Right lobe of liver (tissue), 6 donors: ENCODE measurements at places on chromosomes 2 and 18. TPM values are rescaled to one million over a fixed set of nuclear protein-coding genes. Genes with fewer than 3 reads are reported as not detected.

MBOAT2 gene
- 0.75 TPM for total RNA-seq

POTEC gene
- not detected for total RNA-seq

SLC5A7 gene
- total RNA-seq = not detected

SGPP2 gene
- 0.14 TPM for total RNA-seq

ITGB6 gene
- total RNA-seq = 0.11 TPM

RNF152 gene
- 59.8 TPM for total RNA-seq

SIX3 gene
- not detected for total RNA-seq

SRD5A2 gene
- total RNA-seq = 7.5 TPM

OR6B3 gene
- not detected for total RNA-seq

GRCh38 chr2:25960920-25961319 is 21.4 kb downstream of the KIF3C start:
- DNase-seq = no peak

DNA sequence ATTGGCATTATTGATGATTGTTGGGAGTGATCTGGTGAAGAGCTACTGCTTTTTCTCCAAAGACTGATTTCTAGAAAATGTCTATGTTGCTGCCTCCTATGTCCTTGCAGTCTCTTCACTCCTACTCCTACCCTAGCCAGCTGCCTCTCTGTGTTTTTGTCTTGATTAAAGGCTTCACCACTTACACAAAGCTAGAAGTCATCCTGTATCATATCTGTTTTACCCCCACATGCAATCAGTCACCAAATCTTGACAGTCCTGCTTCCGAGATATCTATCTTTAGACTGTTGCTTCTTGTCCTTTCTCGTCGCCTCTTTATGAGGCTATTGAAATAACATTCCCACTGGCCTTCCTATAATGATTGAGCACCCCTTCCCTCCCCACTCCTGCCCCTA is 84.5 kb upstream of the ITGA4 start:
- DNase-seq = no peak

DNA sequence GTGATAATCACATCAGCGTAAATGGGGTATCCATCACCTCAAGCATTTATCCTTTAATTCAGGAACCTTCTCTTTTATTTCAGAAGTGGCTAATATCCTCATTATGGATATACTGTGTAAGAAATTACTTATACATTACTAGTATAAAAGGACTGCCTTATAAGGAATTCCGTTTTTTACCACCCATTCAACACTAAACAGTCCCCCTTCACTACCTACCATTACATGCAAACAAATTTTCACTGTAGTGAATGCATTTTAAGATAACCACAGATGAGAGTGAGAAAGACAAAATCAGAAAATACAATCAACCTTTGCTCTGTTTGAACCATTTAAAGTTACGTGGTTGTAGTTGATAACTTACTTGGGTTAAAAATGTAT is 551.2 kb downstream of the RNF144A start:
- DNase-seq = no peak

GRCh38 chr2:26461601-26462023 is 16.3 kb downstream of the OTOF start:
- DNase-seq = peak; percentile 45

DNA sequence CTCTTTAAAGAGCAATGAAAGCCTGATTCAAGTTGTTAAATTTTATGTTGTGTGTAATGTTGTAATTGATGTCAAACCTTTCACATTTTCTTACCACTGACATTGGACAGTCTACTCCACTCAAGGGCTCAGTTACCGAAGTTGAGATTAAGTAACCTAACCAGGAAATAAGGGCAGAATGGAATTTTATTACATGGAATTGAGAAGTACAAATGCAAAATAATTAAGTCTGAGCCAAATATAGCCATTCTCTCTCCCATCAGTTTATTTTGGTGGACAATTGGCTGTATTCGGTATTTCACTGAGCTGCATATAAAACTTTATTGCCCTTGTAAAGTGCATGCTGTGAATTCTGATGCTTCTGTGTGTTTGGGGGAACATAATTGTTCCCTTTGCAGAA is 231.5 kb downstream of the TTC32 start:
- no peak for DNase-seq

DNA sequence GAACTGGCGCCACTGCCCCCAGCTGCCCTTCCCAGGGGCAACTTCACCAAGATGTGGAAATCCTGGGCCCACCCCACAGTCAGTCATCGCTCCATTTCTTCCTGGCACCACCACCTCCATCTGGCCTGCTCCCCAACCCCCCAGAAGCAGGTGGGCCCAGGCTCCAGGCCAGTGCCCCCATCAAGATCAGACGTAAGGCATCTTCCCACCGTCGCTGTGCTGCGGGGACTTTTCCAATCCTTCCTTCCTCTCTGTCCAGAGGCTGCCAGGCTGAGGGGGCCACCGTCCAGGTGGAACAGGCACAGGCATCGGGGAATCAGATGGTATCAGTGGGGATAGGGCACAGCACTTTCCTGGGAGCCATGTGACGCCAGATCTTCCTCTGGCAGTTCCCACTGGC is 8.1 kb downstream of the PRLH start:
- DNase-seq = no peak

DNA sequence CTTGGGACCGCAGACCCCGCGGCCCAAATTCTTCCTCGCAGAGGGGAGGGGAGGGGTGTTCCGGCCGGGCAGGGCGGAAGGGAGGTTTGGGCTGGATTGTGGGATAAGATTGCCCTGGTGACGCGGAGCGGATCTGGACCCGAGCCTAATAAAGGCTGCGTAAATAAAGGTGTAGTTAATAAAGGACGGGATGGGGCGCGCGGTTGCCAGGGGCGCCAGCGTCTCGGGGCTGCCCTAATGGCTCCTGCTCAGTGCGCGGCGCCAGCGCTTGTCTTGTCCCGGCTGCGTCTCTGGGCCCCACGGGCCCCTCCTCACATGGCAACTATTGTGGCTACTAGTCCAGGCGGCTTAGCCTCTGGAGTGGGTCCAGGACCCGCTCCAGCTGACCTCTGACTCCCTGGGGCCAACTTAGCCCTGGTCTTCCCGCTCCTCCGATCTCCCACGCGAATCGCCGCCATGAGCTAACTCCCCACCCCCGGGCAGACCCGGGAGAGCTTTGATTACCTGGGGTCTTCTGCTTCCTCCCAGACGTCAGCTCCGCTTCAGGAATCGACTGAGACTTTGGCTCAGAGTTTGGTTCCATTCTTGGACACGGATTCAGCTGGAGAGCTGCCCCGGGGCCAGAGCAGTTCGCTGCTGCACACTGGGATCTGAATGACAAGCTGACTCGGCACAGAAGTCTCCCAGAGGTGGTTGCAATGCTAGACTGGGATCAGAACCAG is 36.5 kb downstream of the SLC25A52 start:
- DNase-seq = peak; percentile 72

DNA sequence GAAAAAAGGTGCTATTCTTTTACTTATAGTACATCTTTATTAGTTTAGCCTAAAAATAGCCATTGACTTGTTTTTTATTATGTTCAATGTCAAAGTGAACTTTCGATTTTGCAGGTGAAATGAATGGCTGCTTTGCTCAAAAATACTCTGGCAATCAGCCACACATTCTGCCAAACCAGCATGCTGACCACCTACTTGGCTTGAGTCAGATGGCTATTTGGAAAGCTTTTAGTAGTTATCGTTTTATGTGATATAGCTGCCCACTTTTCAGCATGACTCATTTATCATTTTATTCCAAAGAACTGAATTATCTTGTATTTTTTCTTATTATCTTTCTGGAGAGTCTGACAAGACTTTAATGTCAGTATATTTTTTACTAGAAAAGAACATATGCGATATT is 1615.8 kb upstream of the TMEFF2 start:
- DNase-seq = no peak

- no peak for DNase-seq
Observed at GRCh38 chr18:830315-830901, 18.4 kb upstream of the YES1 start.

DNA sequence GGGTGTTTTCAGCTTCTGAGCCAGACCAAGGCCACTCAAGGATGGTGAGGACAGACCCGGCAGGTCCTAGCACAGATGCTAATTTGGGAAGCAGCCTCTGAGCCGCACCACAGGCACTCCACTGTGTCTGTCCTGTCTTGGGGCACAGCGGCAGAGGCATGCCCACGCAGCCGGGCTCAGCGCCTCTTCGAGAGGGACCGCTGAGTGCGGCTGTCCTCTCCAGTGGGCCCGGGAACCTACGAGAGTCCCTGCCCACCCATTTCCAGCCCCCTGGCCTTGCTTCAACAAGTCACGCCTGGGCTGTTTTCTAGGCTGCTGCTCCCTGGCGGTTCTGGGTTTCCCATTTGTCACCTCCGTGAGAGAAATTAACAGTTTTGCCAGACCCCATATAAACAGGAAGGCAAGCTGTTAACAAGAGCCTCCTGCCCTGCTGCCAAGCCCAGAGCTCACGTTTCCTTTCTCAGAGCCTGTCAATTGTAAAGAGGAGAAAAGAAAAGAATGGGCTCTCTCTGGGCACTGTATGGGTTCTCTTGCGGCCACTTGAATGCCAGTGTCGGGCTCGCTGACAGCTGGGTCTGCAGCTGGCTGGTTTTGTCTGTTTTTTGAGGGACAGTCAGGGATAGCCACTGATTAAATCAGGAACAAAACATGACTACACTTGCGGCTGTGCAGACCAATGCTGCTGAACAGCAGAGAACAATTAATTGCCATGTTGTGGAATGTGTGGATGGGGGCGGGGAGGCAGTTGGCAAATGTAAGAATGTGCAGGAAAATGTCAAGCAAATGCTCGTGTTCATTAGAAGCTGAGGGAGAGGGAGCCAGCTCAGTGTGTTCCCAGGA is 30.6 kb downstream of the TMEM17 start:
- DNase-seq = no peak

GRCh38 chr2:154556146-154556545 is 142.3 kb upstream of the KCNJ3 start:
- no peak for DNase-seq

DNA sequence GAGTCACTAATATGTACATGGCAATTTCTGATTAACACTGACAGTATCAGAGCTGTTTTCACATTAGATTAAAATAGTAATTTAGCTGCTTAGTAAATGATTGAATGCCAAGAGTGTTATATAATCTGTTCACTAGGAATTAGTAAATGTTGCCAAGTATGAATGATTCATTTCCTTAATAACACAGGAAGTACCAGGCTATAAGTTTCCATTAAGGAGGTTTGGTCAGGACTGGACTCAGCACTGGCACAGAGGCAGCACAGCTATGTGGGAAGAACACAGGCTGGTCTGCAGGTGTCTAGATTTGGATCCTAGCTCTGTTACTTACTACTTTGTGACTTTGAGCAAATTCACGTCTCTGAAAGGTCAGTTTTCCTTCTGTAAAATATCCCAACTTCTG is 97.2 kb downstream of the TDRD15 start:
- no peak for DNase-seq

DNA sequence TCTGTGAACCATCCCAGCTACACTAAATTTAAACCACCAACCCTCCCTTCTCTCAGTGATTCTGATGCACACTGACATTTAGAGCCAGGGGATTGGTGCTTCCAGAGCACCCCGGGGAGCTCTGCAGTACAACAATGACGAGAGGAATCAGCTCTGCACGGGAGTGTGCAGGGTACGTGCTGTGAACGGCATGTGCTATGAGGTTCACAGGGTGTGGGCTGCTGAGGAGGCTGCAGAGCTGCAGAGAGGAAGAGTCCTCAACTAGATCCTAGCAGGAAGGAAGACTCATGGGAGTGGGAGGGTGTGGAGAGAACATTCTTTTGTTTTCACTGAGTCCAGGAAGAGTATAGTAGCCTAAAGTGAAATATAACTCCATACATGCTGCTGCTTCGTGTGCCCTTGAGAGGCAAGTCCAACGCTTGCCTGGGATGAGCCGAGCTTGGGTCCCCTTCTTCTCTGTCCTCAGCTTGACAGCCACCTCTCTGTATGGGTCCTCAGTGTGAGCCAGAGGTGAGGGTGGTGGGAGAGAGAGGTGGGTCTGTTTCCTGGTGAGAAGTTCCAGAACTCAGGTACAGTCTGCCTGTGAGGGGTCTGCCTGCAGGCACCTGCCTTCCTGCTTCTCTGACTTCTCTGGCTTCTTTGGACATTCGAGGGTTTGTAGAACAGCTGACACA is 118.8 kb downstream of the CTIF start:
- peak; percentile 33 for DNase-seq

DNA sequence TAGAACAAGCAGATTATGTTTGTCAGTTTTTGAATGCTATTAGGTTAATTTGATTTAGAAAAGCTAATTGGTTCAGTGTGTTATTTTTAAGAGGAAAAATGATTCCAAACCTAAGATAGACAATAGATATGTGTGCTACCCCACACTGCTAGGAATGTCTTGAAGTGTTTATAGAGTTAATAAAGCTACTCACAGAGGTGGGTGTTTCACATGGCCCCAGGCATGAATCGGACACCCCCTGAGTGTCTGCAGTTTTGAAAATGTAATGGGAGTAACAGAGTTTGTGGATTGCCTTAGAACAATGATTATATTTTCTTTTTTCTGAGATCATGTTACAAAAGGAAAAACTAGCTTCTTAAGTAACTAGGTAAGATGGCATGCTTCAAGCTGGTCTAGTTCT is 348.3 kb downstream of the ADCYAP1 start:
- no peak for DNase-seq

DNA sequence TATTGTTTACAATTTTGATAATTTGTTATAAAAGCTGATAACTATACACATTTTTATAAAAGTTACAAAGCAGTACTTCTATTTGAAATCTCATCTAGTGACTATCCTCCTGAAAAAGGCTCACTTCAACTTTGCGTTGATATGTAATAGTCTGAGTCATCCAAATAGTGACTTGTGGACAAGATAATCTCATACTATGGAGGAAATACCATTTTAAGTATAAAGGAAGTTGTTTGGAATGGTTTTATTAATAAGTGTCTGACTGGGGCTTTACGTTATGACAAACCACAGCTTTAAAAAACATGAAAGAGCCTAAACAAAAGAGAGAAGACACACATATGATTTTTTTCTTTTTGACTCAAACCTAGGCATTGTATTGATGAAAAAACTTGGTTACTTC is 272.3 kb upstream of the COL3A1 start:
- no peak for DNase-seq
